IPS DF 19.7 (cell line): ENCODE measurements at places on chromosomes 6 and 20.

DNA sequence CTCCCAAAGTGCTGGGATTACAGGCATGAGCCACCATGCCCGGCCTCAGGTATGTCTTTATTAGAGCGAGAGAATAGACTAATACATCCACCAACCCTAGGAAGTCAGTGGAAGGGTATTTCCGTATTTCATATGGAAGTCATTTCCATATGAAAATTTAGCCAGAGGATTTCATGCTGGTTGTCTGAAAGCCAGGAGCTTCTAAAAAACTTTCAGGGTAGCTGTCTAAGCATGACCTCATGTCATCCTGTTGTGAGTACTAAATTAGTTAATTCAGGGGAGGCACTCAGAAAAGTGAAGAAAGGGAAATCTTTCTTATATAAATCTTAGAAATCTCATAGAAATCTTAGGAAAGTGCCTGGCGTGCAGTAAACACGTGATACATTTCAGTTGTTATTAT, 16.5 kb downstream of the SLC52A3 start:
- DNase-seq, result no peak

- no peak for DNase-seq
Measured at GRCh38 chr6:122404444-122404843, 5.0 kb downstream of the HSF2 start.

DNA sequence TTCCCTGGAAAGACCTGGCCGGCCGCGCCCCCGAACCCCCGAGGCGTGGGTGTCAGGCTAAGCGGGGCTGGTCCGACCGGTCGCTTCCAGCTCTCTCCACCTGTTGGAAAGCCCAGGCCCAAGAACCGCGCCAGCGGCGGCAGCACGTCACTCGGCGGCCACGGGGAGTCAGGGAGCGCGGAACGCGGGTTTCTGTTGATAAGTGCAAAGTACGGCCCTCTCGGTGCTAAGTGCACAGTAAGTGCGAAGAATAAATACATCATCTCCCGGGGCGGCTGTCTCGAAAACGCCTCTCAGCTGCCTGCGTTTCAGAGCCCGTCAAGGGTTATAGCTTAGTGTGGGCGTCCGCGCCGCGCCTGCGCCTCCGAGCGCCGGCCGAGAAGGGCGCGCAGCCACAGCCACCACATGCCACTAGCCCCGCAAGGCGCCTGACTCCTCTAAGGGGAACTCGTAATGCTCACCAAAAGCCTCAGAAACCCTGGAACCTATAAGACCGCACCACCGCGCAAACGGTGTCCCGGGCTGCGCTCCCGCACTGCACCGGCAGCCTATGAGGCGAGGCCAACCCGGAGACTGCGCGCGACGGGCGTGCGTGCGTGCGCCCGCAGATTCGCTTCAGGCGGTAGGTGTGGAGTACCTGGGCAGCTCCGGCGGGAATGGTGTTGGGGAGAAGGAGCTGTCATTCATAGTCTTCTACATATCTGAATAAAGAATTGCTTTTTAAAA, 9.2 kb upstream of the TBX18 start:
- DNase-seq, result no peak

GRCh38 chr6:1625794-1626435, 16.2 kb downstream of the FOXC1 start:
- DNase-seq, result no peak

DNA sequence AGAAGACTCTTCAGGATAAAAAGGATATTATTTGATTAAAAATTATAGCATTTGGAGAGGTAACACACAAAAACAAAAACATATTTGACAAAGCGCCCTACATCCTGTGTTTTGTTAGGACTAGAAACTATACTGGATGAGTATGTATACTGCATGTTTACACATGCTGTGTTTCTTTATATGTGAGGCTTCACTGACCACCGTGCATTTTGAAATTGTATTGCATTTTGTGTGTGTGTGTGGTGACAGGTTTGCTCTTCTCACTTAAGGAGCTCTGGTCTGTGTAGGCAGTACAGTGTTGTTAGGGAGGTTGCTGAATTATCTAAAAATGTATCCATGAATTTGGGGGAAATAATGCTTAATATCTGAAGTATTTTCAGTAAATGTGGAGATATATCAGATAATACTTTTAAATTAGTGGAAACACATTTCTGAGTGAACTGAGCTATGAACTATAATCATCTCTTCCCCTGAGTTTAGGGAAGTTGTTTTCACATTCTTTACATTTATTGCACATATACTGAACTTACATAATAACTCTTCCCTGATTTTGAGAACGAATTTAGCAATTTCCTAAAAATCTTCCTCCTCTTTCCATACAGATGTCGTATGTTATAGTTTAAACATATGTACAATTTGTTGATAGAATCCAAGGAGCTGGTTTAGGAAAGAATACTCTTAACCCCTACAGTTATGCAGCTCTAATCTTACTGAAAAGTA, 43.3 kb downstream of the TMEM170B start:
- DNase-seq, result no peak

GRCh38 chr20:6848041-6848440, 80.6 kb downstream of the BMP2 start:
- no peak for DNase-seq

DNA sequence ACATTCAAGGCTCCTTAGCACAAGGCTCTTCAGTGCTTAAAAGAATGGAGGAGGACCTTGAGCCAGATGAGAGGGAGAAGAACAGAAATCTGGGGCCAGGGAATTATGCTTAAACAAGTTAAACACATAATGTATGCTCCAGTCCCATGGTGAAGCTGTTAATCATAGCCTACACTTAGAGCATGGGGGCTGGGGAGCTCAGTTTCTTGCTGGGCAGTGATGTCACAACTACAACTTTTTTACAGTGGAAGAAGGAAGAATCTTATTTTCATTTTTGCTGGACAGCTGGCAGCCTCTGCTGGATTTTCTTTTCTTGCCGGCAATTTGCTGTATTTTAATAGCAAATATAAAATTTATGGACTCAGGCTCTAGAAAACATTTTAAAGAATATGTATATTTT, 432.5 kb downstream of the CD109 start:
- no peak for DNase-seq

DNA sequence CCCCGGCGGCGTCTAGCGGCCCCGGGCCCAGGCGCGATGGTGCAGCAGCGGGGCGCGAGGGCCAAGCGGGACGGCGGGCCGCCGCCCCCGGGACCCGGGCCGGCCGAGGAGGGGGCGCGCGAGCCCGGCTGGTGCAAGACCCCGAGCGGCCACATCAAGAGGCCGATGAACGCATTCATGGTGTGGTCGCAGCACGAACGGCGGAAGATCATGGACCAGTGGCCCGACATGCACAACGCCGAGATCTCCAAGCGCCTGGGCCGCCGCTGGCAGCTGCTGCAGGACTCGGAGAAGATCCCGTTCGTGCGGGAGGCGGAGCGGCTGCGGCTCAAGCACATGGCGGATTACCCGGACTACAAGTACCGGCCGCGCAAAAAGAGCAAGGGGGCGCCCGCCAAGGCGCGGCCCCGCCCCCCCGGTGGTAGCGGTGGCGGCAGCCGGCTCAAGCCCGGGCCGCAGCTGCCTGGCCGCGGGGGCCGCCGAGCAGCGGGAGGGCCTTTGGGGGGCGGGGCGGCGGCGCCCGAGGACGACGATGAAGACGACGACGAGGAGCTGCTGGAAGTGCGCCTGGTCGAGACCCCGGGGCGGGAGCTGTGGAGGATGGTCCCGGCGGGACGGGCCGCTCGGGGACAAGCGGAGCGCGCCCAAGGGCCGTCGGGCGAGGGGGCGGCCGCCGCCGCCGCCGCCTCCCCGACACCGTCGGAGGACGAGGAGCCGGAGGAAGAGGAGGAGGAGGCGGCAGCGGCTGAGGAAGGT, 715 bp downstream of the SOX12 start:
- no peak for DNase-seq
